ENCODE measurements at places on chromosomes 7 and 10.

- DNase-seq = peak; percentile 76
These were observed 83.5 kb upstream of the INSIG1 start for GRCh38 chr7:155213955-155214740.

GRCh38 chr7:91263384-91264045 is 718 bp upstream of the FZD1 start:
- DNase-seq = peak; percentile 59

DNA sequence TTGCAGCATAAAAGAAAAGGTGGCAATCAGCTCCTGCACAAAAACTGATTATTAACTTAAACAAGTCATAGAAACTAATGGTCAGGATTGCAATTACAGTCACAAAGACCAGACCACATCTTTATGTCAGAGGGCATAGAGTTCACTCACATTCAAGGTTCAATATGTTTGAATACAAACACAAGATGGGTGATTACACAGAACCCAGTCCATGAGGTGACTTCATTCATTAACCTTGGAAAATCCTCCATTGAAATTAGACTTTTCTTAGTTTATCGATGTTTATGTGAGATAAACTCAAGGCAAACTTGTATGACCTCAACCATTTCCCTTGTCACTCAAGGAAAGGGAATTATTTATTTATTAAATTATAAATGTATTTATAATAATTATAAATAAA is 388.6 kb upstream of the LRRTM3 start:
- DNase-seq = no peak

DNA sequence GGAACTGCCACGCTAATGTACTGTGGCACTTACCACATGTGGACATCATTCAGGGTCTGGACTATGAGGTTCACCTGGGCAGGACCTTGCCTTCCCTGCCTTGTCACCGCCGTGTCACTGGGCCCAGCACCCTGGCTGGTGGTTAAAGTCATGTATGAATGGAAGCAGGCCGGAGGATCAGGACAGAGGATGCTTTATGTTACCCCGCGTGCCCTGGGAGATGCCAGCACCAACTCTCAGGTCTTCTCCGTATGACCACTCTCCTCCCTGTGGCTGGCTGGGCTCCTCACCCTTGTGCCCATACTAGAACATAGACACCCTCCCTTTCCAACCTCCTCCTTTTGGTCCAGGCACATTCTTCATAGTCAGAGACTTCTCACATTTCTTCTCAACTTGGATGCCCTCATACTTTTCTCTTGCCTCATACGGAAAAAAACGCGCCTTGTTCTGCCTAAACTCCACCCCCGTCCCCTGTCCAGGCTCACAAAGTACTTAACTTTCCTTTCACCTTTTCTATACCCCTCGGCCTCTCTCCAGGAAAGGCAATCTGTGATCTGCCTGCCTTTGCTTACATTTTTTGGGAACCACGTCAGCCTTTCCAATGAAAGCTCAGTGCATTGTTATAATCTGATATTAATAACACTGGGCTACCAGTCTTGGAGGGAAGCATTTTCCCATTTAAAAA is 240.0 kb downstream of the TEX36 start:
- no peak for DNase-seq

DNA sequence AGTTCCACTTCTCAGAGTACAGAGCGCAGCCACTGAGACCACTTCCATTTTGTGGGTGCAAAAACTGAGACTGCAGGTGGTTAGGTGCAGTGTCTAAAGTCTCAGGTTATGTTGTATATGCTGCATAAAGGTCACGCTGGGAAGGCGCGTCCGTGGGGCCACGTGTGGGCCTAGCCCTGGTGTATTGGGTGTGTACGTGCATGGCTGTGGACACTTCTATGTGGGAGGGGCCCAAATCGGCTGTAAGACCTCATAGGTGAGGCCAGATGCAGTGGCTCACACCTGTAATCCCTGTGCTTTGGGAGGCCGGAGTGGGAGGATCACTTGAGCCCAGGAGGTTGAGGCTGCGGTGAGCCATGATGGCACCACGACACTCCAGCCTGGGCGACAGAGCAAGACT is 37.7 kb downstream of the GRID2IP start:
- DNase-seq = no peak

GRCh38 chr10:60524541-60524940 is 134.9 kb upstream of the ANK3 start:
- DNase-seq = no peak

DNA sequence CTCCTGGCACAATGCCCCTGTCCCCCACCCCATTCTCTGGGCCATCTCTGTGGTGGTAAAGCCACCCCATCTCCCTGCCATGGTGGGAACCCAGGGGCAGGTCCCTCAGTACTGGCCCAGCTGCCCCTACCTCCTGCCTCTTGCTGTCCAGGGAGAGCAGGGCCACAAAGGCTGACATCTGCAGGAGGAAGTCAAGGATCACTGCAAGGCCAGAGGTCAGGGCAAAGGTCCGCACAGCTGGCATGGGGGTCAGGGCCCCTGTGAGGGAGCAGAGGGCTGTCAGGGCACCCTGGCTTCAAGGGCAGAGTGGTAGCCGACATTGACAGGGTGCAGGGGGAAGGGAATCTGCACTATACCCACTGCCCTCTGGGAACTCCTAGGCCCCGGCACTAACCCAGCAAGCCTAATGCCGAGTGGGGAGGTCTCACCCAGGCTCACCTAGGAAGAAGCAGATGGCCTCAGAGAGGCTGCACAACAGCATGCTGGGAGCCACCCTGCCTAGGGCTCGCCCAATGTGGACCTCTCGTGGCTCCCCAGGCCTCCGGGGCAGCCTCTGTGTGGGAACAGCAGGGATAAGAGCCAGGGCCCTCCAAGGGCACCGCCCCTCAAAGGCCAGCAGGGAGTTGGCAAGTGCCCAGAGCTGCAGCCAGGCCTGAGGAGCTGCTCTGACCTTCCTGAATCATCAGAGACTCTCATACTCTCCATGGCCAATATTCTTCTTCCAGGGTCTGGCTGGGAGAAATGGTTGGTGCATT is 7.7 kb downstream of the NPC1L1 start:
- no peak for DNase-seq

Measured in small intestine (tissue), 16 donors.